ENCODE measurements at places on chromosomes 13 and 19. TPM values are rescaled to one million over a fixed set of nuclear protein-coding genes. Genes with fewer than 3 reads are reported as not detected.

The ZNF226 gene
- 19.2 TPM for total RNA-seq

GRCh38 chr13:73721571-73721970, 412.6 kb downstream of the KLF12 start:
- no peak for DNase-seq
- peaks cover 10% of the 10 kb centered on the region for H3K4me1 ChIP-seq

- DNase-seq = no peak
- no peak overlapping the region for H3K27ac ChIP-seq
- no peaks in the 10 kb centered on the region for H3K27me3 ChIP-seq
- H3K4me3 ChIP-seq = no peak overlapping the region
- no peaks in the 10 kb centered on the region for H3K36me3 ChIP-seq
Measured at GRCh38 chr19:14054721-14055120, 7.2 kb downstream of the PALM3 start.

GRCh38 chr13:112894673-112895481, 74.1 kb upstream of the MCF2L start:
- peaks cover 23% of the 10 kb centered on the region for H3K27me3 ChIP-seq
- DNase-seq = peak; percentile 41
- H3K27ac ChIP-seq = peak overlapping the region; percentile 71
- peak overlapping the region; percentile 86 for H3K4me3 ChIP-seq

DNA sequence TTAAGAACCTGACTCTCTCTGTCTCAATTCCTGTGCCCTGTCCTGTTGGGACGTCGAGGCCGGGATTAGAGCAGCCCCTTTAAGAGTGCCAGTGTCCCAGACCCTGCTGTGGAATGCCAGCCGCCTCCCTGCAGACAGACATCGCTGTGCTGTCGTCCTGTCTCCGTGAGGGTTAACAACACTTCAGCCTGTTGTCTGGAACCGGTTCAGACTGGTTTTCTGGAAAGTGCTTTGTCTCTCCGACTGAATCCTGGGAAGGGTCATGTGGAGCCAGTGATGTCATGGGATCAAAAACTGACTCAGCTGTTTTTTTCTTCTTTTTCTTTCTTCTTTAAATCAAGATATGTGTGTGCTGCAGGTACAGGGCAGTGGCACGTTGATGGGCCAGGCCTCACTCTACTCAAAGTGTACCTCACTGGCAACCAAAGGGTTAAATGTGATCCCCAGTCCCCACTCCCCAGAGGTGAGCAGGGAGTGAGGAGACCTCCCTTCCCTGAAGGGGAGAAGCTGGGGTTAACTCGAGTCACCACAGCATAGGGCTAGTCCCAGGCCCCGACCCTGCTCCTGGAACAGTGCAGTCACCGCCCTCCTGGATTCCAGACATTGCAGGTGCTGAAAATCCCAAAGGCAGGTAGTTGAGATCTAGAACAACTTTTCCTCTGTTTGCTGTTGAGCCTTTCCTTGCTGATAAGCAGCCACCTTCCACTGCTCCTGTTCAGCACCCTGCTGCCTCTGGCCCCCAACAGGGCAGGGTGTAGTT, 50.8 kb downstream of the TSSK6 start:
- no peak for DNase-seq
- peaks cover 30% of the 10 kb centered on the region for H3K4me1 ChIP-seq
- no peak overlapping the region for H3K27ac ChIP-seq
- H3K4me3 ChIP-seq = no peak overlapping the region

DNA sequence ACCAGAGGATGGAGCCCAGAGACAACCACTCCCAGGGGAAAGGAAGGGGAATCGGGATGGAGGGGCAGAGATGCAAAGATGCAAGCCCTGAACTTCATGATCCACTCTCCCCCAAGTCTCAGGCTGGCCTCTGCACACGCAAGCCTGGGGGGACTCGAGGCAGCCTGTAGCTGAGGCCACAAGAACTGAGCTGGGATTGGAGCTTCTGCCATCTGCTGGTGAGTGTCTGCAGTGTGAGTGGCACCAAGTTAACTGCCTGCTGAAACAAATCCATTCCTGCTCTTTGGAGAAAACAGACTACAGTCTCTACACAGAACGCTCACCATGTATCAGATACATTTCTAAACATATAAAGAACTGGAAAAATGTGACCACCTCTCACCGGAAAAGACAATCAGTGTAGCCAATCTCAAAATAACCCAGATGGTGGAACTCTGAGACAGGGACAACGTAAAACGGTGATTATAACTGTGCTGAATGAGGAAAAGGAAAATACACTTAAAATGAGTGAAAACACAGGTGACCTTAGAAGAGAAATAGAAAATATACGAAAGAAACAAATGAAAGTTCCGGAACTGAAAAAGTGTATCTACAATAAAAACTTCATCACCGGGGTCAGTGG, 62.1 kb downstream of the KLF2 start:
- no peaks in the 10 kb centered on the region for H3K4me1 ChIP-seq
- peak; percentile 32 for DNase-seq
- no peak overlapping the region for H3K4me3 ChIP-seq

The POGLUT2 gene
- total RNA-seq = 26.1 TPM

- DNase-seq = peak; percentile 67
- no peaks in the 10 kb centered on the region for H3K36me3 ChIP-seq
Measured at GRCh38 chr13:33445024-33445423, 159.5 kb upstream of the STARD13 start.

GRCh38 chr19:29662604-29663404, 2.5 kb upstream of the PLEKHF1 start:
- no peak for DNase-seq
- no peak overlapping the region for H3K27ac ChIP-seq
- H3K4me3 ChIP-seq = no peak overlapping the region
- H3K27me3 ChIP-seq = peaks cover 10% of the 10 kb centered on the region
- H3K4me1 ChIP-seq = peaks cover 38% of the 10 kb centered on the region
- H3K36me3 ChIP-seq = no peaks in the 10 kb centered on the region
